ENCODE measurements at places on chromosomes 5 and 9.

GRCh38 chr9:19381656-19382055 lies 1.6 kb upstream of the RPS6 start:
- DNase-seq: no peak

- no peak for DNase-seq
Measured at GRCh38 chr5:130985776-130986175, 179.3 kb downstream of the HINT1 start.

- no peak for DNase-seq
Measured at GRCh38 chr9:97396256-97396655, 15.6 kb upstream of the TDRD7 start.

GRCh38 chr5:41776435-41776834 lies 93.8 kb downstream of the OXCT1 start:
- no peak for DNase-seq

- DNase-seq: no peak
Measured at GRCh38 chr9:114521846-114522245, 16.6 kb upstream of the WHRN start.

- DNase-seq: no peak
Measured at GRCh38 chr9:105206821-105207699, 37.4 kb upstream of the SLC44A1 start.

- DNase-seq: peak; percentile 49
Measured at GRCh38 chr5:139635606-139636206, 12.4 kb upstream of the CXXC5 start.
